ENCODE measurements at places on chromosomes 7 and 10.

DNA sequence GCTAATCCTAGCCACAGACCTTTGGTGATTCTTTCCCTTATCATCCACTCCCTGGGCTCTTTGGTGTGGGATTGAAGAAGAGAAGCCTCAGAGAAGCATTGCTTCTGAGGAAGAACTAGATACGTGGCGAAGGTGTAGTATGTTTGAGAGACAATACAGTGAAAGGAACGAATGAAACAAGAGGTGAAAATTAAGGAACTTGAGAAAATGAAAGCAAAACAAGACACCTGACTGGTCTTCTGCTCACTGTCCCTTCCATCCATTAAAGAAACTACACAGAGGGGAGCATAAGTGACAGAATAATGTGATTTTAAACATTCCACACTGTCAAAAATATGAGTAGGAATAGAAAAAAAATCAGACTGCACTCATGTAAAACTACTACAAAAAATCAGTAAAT lies 219.6 kb upstream of the NPSR1 start:
- no peak overlapping the region for H3K27ac ChIP-seq
- H3K27me3 ChIP-seq = no peaks in the 10 kb centered on the region
- H3K4me1 ChIP-seq = no peaks in the 10 kb centered on the region
- H3K36me3 ChIP-seq = no peaks in the 10 kb centered on the region
- DNase-seq = no peak
- H3K4me3 ChIP-seq = no peak overlapping the region

GRCh38 chr7:101138213-101138870 lies 11.4 kb downstream of the SERPINE1 start:
- H3K27ac ChIP-seq = peak overlapping the region; percentile 82
- H3K4me1 ChIP-seq = peaks cover 65% of the 10 kb centered on the region
- peak; percentile 86 for DNase-seq

DNA sequence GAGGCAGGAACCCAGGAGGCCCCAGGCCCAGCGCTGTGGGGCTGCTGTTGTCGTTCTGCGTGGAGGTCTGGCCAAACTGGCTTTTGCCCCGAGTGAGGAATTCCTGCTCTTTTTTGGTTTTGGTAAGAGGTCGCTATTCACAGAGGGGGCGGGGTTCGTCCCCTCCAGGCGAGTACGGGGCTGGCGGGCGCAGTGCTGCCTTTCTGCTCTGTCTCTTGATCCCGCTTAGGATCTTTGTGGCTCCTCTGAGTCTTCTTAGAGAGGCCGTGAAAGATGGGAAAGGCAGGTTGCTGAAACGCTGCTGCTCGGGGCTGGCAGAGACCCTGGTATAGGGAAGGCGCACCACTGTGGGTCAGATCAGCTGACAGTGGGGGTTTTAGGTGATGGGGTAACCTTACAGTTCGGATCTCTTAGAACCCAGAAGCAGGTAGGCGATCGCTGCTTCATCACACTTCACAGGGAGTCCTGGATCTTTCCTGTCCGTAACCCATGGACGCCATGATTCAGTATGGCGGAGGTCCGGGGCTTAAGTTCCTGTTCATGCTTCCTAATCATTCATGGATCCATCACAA lies 136.7 kb downstream of the KIF20B start:
- H3K4me1 ChIP-seq = peaks cover 13% of the 10 kb centered on the region
- no peak overlapping the region for H3K27ac ChIP-seq
- H3K36me3 ChIP-seq = no peaks in the 10 kb centered on the region
- peaks cover 10% of the 10 kb centered on the region for H3K27me3 ChIP-seq
- no peak for DNase-seq

DNA sequence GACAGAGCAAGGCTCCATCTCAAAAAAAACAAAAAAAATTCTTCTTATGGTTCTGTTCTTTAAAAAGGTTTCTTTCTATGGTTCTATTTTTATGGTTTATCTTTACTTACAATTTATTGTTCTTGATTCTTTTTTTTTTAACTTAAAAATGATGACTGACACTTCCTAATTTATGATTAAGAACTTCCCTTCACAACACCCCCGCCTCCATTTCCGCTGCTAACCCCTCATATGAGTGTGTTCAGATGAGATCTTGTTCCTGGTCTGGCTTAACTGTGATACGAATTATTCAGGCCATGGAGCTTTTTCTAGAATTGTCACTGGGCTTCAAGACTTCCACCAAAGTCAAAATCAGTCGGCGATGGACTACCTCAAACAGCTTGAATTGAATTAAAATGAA lies 33.9 kb downstream of the PTER start:
- no peak overlapping the region for H3K4me3 ChIP-seq
- H3K36me3 ChIP-seq = peaks cover 38% of the 10 kb centered on the region
- H3K27me3 ChIP-seq = no peaks in the 10 kb centered on the region
- H3K27ac ChIP-seq = peak overlapping the region; percentile 80
- DNase-seq = peak; percentile 34

DNA sequence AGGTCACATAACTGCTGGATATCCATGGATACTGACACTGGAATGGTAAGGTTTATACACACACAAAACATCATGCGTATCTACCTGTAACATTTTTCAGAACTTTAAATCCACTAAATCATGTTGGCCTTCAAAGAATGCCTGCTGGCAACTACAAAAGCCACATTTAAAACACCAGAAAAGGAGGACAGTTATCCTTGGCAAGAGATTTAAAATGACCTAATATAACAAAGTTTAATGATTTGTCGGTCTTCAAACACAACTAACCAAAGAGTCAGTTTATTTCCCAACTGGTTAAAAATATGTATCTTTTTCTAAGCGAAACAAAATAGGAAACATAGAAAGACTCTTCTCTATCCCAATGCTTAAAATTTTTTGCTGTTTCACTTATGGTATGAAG lies 24.0 kb downstream of the WAPL start:
- H3K4me3 ChIP-seq = no peak overlapping the region
- peaks cover 67% of the 10 kb centered on the region for H3K36me3 ChIP-seq
- H3K27me3 ChIP-seq = no peaks in the 10 kb centered on the region
- peaks cover 32% of the 10 kb centered on the region for H3K4me1 ChIP-seq
- DNase-seq = no peak
- H3K27ac ChIP-seq = no peak overlapping the region

DNA sequence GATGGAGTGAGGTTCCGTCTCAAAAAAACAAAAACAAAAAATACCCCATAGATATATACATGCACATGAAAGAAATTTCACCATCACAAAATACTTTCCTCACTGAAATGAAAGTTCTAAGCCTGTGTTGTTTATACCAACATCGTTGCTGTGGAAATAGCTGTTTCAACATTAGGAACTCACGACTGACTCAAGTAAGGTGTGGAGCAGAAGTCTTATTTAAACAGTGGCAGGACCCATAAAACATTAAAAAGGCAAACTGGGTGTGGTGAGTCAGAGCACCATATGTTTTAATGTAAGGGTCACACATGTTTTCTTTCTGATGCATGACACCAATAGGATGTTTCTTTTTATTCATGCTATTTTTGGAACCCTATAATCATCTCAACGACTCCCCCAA lies 48.3 kb downstream of the BAIAP2L1 start:
- no peak for DNase-seq
- H3K27ac ChIP-seq = no peak overlapping the region
- H3K4me3 ChIP-seq = no peak overlapping the region
- H3K27me3 ChIP-seq = peaks cover 9% of the 10 kb centered on the region

DNA sequence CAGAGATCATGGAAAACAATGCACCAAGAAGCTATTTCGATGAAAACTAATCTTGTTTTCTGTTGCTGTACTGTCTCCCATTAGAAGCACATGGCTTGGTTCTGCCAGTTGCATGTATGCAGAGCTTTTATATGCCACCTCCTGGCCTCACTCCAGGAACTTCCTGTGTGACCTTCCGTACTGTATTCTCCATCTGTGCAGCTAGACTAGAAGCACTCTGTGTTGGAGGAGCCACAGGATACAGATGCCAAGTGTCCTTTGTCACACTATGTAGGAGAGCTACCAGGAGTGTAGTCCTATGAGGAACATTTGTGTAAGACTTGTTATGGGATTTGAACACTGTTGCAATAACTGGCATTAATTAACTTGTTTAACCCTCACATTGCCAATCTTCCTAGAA lies 503.5 kb upstream of the TPK1 start:
- H3K4me1 ChIP-seq = no peaks in the 10 kb centered on the region
- no peak overlapping the region for H3K27ac ChIP-seq
- no peaks in the 10 kb centered on the region for H3K36me3 ChIP-seq
- no peak overlapping the region for H3K4me3 ChIP-seq
- no peak for DNase-seq

DNA sequence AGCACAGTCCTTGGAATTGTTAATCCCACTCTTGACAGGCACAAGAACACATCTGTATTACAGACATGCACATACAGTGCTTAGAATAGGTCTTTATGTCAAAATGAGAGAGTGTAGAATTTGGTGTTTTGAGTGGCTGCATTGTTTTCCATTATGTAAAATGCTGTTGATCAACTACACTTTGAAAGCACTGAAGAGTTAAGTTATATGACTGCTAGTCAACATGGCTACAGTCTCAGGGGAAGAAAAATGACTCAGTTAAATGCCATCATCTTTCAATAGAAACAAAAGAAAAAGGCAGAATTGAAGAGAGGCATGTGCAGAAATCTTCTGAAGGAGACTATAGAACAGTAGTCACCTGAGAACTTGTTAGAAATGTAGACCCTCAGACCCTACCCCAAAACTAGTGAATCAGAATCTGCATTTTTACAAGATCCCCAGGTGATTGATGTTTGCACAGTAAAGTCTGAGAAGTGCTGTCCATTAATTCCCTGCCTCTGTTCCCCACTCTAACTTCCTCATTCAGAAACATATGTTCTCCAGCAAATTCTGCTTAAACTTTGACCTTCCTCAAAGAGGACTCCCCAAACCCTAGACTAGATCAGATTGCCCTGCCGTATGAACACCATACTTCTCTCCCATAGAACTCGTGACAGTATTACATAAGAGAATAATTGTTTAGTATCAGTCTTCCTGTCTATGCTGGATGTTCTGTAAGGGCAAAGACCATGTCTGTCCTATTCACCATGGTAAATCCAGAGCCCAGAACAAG lies 16.0 kb downstream of the SND1 start:
- H3K4me3 ChIP-seq = no peak overlapping the region
- no peak for DNase-seq
- H3K27me3 ChIP-seq = no peaks in the 10 kb centered on the region
- peaks cover 51% of the 10 kb centered on the region for H3K36me3 ChIP-seq

GRCh38 chr7:84055904-84056605 lies 138.5 kb downstream of the SEMA3A start:
- no peaks in the 10 kb centered on the region for H3K36me3 ChIP-seq
- no peak overlapping the region for H3K27ac ChIP-seq
- no peaks in the 10 kb centered on the region for H3K27me3 ChIP-seq
- peaks cover 5% of the 10 kb centered on the region for H3K4me1 ChIP-seq
- H3K4me3 ChIP-seq = no peak overlapping the region

DNA sequence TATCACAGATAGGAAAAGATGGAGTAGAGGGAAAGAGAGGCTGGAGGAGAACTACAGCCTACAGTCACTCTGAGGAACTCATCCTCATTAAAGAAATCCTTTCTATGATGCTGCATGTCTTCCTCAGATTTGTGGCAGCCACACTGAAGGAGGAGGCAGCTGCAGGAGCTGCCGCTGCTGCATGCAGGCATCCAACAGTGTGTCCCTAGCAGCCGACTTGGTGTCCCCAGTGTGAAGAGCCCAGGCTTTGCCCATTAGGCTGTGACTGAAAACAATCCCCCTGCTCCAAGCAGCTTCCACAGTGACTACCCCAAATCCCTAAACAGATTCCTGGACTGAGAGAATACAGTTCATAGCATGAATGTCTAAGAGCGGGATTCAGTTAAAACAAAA lies 23.1 kb downstream of the SKIDA1 start:
- peaks cover 77% of the 10 kb centered on the region for H3K27me3 ChIP-seq
- DNase-seq = no peak
- no peaks in the 10 kb centered on the region for H3K36me3 ChIP-seq
- H3K4me1 ChIP-seq = peaks cover 3% of the 10 kb centered on the region
- no peak overlapping the region for H3K4me3 ChIP-seq

GRCh38 chr10:44306762-44307161 lies 78.1 kb downstream of the CXCL12 start:
- no peaks in the 10 kb centered on the region for H3K36me3 ChIP-seq
- H3K27me3 ChIP-seq = peaks cover 12% of the 10 kb centered on the region
- H3K27ac ChIP-seq = no peak overlapping the region
- peaks cover 11% of the 10 kb centered on the region for H3K4me1 ChIP-seq
- DNase-seq = no peak
- H3K4me3 ChIP-seq = no peak overlapping the region

GRCh38 chr7:1520539-1521234 lies 9.8 kb upstream of the MAFK start:
- peaks cover 2% of the 10 kb centered on the region for H3K36me3 ChIP-seq
- peaks cover 4% of the 10 kb centered on the region for H3K4me1 ChIP-seq
- no peak overlapping the region for H3K4me3 ChIP-seq
- H3K27ac ChIP-seq = no peak overlapping the region
- no peak for DNase-seq

- no peaks in the 10 kb centered on the region for H3K4me1 ChIP-seq
- peaks cover 7% of the 10 kb centered on the region for H3K27me3 ChIP-seq
Observed at GRCh38 chr7:131859147-131859821, 302.9 kb upstream of the PODXL start.

DNA sequence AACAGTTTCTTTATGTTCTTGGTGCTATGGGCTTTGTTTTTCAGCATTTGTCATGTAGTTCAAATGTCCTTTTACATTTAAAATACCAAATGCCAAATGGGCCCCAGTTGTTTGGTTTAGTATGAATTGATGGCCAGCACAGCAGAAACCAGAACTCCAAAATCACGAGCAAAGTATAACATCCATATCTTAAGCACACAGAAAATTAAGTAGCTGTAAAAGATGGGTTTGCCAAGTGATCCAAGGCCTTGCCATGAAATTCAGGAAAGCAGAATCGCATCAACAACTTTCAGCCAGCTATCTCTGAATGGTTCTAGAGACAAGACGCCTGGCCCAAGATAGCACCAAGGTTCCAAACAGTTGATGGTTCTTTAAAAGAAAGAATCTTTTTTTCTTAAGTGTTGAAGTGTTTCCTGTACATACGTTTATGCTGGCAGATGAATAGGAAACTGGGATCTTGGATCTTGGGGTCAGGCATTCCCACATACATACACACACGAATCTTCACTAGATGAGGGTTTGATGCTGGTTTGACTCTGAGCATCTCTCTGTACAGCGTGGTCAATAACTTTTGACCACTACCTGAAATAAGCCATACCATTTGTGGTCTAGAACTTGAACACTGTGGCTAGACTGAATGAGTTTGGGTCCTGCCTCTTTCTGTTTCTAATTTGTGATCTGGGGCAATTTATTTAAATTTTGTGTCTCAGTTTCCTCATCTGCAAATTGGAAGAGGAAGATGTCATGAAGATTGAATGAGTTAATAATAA lies 711.8 kb downstream of the KCNMA1 start:
- no peak overlapping the region for H3K4me3 ChIP-seq
- H3K36me3 ChIP-seq = no peaks in the 10 kb centered on the region
- H3K27ac ChIP-seq = no peak overlapping the region
- no peaks in the 10 kb centered on the region for H3K27me3 ChIP-seq
- DNase-seq = no peak

DNA sequence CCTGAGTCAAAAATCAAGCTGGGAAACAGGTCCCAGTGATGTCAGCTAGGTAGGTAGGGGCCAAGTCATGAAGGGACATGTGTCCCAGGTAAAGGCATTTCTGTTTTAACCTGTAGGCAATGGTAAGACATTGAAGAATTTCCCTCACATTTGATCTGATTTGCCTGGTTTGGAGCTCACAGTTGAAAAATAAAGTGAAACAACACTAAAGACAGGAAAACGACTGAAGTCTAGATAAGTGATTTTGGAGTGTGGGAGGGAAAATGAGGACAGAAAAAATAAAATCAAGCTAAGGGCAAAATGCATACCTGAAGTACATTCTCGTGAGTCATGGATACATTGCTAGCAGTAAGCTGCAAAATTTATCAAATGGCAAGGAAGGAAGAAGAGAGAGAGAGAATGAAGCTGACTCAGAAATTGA lies 169.9 kb downstream of the SKIDA1 start:
- no peaks in the 10 kb centered on the region for H3K4me1 ChIP-seq
- no peak for DNase-seq
- H3K36me3 ChIP-seq = no peaks in the 10 kb centered on the region
- no peak overlapping the region for H3K4me3 ChIP-seq
- no peaks in the 10 kb centered on the region for H3K27me3 ChIP-seq
